ENCODE measurements at places on chromosomes 7 and 10.
A peak's percentile ranks its signal among the peaks of the same experiment; 100 is the strongest.

GRCh38 chr10:43231523-43232078 is 35.3 kb downstream of the RASGEF1A start:
- DNase-seq = no peak

GRCh38 chr7:115822380-115822779 is 208.2 kb downstream of the TFEC start:
- no peak for DNase-seq

DNA sequence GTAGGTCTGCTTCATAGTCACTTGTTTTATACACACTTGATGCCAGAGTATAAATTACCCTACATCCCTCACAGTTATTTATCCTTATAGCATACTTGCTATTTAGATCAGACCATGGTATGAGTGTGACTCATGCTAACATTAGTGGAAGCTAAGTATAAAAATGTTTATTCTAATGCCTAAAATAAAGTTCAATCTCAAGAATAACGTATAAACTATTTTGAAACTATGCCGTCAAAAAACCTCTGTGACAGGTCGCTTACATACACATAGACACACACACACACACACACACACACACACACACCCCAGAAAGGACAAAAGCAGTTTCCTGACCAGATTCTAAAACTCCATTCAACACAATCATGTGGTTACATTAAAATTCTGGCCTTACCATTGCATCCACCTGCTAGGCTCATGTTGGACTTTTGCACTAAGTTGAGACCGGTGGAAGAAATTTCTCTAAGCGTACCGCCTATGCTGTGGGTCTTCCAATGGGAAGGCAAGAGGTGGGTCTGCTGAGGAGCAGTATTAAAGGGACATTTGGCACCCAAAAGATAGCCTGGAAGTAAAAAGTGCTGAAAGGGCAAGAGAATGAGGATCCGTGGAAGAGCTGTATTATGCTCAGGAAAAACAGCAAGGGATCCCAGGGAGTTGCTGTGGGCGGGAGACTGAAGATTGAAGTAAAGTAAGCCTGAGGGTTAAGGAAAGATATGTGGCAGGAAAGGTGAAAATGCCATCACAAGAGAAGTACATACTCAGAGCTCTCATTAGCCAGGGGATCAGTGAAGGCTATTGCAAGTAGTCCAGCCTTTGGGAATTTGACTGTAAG is 5.0 kb downstream of the FOXP2 start:
- no peak for DNase-seq

DNA sequence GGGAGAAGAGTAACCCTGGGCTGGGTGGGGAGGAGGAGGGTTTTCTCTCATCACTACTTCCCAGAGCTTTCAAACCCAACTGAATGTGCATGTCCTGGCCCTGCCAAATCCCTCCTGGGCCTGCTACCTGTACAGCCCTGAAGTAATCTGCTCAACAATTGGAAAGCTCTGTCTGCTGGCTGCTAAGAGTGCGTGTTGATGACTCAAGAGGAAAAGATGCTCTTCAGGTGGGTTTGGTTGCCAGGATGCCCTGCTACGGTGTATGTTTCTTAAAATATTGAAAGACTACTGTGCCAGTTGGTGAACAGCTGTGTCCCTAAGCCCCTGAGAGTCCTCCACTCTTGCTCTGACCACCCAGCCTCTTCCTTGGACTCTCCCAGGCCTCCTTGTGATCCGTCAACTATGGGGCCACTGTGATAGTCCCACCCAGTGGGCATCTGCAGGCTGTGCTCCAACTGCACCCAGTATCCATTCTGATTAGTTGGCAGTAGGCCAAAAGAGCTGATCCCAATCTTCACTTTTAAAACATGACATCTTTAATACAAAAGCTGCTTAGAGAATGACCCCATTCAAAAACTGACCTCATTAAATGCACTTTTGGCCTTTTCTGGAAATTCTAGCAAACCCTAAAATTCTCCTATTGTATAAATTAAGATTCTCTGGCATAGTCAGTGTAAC is 85.6 kb downstream of the AOAH start:
- DNase-seq = no peak

- no peak for DNase-seq
Measured at GRCh38 chr7:156935250-156935649, 14.3 kb upstream of the NOM1 start.

DNA sequence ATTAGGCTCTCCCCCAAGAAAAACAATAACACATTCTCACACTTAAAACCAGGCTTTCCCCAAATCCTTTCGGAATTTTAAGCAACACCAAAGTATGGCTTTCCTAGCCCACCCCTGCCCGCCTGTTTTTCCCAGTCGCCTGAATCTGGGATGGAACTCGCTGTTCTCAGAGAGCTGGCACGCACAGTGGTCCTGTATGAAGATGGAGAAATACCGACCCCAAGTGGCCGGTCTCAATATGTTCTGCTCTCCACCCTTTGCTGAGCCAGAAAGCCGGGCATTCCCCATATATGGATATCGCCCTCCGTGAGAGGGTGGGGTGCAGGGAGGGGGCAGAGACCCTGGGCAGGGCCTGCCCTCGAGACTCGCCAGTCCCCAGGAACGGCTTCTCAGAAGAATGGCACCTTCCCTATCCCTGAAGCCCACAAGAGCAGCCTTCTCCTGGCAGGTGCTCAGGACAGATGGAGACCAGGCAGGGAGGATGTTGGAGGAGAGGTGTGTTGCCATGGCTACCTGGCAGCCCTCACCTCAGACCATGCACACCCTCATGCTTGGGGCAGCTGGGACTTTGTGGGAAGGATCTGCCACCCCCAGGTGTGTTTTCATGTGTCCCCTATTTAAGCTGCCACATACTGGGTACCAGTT is 3.4 kb downstream of the TACR2 start:
- DNase-seq = peak; percentile 68

- no peak for DNase-seq
Measured at GRCh38 chr10:9339716-9340115, 1285.2 kb downstream of the GATA3 start.

DNA sequence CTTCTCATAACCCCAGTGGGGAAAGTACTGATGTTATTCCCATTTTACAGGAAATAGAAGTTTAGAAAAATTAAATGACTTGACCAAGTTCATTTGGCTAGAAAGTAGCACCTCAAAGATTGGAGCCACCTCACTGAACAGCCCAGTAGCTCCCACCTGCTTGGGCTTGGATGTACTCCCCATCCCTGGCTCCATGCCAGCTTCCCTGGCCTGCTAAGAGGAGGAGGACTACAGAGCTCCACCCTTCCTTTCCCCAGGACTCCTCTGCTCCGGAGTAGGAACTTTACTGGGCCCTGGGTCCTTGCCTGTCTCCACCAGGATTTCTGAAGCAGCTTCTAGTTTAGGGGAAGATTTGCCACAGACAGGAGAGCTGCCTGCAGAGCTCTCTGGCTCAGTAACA is 3.1 kb downstream of the HPS6 start:
- no peak for DNase-seq

DNA sequence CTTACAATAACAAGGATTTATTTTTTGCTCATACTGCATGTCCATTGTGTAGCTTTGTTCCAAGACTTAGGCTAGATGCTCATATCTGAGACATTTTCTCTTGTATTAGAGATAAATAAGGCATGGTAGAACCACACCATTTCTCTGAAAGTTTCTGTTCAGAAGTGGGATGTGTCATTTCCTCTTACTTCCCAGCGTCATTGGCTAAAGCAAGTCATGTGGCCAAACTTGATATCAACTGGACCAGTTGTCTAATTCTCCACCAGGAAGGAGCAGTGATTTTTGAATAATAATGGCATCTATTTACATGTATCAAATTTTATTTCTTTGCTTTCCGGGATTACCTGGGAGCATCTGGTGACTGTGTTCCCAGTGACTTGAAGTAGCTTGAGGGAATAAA is 38.3 kb downstream of the AHCYL2 start:
- DNase-seq = no peak

- peak; percentile 48 for DNase-seq
Measured at GRCh38 chr10:129968853-129969183, 4.7 kb upstream of the EBF3 start.

DNA sequence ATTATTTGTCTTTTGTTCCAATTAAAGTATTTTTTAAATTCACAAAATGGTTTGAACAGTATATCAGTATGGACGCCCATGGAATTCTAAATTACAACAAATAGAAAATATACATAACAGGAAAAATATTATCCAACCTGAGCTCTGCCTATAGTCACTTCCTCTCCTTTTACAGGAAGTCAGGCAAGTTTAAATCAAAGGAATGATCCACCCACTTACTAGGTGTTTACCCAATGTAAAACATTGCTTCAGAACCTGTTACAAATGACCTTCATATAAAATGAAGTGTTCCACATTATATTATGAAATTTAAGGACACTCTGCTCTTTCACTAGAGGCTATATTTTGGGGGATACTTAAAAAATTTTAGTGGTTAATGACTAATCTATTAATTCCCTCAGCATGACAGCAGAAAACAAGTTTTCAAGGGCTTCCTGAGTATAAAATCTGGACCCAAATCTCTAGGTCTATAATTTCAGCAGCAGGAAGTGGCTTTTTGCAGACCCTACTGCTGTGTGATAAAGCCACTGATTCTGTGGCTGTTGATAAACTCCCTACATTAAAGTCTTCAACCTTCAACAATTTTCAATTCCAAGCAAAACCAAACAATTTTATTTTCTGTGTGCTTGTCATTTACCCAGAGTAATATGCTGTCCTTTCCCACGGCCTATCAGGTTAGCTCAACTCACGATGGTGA is 722.6 kb downstream of the GATA3 start:
- no peak for DNase-seq

DNA sequence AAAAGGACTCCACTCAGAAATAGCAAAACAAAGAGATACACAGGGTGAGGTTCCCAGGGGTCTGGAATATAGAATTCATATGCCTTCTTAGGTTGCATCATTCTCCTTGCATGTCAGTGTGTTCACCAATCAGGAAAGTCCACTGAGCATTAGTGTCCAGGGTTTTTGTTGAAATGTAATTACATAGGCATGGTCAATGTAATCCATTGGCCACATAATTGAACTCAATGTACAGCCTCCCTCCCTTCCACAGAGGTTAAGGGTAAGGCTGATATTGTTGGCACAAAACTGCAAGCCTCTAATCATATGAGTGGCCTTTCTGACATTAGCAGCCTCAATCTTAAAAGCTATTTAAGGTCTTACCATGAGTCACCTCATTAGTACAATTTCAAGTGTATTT is 736.1 kb upstream of the VSTM2A start:
- DNase-seq = no peak

DNA sequence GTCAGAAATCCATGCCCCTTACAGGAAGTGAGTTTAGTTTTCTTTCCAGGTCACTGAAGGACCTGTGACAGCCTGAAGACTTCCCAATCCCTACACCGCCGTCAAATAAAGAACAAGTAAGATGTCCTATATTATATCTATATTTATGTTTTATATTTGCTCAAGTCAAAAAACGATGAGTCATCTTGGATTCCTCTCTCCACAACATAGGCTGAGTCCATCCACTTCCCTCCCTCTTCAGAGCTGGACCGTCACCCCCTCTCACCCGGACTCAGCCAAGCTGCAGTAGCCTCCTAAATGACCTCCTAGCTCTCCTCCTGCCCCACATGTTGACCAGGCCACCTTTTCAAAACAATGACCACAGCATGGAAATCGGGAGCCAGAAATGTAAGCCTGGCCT is 53.5 kb downstream of the GLI3 start:
- DNase-seq = no peak

DNA sequence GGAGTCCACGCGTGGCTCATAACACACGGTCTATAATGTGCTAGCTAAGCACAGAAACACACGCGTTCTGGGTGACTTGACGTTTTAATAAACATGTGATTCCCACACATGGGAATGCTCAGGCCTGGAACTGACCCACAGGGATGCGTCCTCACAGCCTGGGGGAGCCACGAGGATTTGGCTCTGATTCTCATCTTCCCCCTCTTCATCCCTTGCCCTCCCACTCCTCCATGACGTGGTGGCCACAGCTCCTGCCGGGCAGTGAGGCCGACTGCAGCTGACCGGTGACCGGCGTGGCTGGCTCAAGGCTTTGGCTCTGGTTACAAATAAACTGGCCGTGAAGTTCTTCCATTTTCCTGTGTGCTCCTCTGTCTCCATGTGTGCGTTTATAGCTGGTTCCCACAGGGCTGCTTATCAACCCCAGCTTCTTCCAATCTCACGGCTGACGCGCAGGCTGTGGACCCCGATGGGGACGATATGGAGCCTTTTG is 40.9 kb upstream of the KLF6 start:
- no peak for DNase-seq

GRCh38 chr7:123944395-123944794 is 19.4 kb downstream of the SPAM1 start:
- DNase-seq = no peak

DNA sequence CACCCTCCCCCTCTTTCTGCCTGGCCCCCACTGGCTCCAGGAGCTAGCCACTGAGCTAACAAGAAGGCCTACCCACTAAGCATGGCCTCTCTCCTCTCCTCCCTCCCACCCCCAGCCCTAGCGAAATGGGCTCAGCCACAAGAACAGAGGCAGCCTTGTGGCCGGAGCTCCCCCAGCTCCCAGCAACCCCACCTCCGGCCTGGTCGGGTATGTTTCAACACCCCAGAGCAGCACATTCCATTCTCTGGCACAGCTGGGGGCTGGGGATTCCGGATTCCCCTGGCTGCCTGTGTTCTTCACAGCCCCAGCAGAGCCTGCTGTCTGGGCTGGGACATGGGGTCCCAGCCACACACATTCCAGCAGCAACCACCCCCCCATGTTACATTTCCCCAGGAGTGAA is 9.0 kb downstream of the SFRP5 start:
- DNase-seq = peak; percentile 5

GRCh38 chr10:32155075-32155516 is 98.9 kb upstream of the KIF5B start:
- DNase-seq = no peak

DNA sequence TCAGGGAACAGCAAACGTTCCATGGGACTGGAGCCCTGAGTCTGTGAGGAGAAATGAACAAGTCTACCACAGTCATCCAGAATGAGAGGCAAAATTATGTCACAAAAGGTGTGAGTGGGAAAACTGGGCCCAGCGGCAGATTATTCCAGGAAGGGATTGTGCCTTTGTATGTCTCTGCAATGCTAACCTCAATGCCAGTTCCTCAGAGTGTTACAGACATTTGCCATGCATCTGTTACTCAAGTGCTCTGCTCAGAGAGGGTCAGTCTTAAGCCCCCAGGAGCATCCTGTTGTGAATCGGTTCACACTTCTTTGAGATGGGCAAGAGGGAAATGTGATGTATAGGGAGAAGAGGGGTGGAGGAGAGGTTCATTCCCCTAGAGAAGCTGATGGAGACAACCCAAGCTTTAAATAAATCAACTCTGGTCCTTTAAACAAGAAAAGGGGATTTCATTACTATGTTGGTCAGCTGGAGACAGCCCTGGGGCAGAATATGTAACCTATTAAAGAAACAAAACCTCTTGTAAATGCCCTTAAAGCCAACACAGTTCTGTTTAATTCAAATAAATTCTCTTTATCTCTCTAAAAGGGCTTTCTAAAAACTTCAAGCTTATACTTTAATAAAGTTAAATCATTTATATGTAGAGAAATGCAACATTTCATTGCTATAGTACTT is 85.9 kb upstream of the GRB10 start:
- DNase-seq = no peak

All from fibroblast of skin of right quadriceps (primary cell).